ENCODE measurements at places on chromosomes 3 and 15. TPM values are rescaled to one million over a fixed set of nuclear protein-coding genes. Genes with fewer than 3 reads are reported as not detected.

The GOLGA8R gene
- 0.07 TPM for total RNA-seq

The PLAAT1 gene
- total RNA-seq: not detected

The SLC51B gene
- not detected for total RNA-seq

The EEF1AKMT4 gene
- 49.6 TPM for total RNA-seq

The ARPP21 gene
- not detected for total RNA-seq

The ALDH1A3 gene
- total RNA-seq: not detected

The WWTR1 gene
- total RNA-seq: 0.11 TPM

The ST3GAL6 gene
- not detected for total RNA-seq

The OR5H15 gene
- not detected for total RNA-seq
